ENCODE measurements at places on chromosomes 13 and 19.

GRCh38 chr19:872266-872951 lies 12.9 kb downstream of the CFD start:
- DNase-seq, result no peak

DNA sequence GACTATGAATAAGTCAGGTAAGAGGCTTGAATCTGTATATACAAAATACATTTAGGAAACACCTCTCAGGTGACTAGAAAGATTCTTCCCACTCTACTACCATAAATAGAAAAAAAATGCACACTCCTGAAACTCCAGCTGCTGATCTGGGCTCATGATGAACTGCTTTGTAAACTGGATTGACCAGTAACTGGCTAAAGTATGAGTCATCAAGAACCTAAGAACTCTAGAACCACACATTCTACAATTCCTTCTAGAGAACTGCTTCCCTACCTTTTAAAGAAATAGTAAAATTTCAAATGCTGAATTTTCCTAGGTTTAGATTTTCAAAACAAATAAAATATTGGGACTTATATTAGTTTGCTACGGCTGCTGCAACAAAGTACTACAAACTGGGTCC lies 55.2 kb downstream of the ELF1 start:
- DNase-seq, result peak; percentile 51

- no peak for DNase-seq
These were observed 1.9 kb downstream of the ISOC2 start for GRCh38 chr19:55459551-55459949.

- DNase-seq, result no peak
These were observed 13.6 kb upstream of the ICAM3 start for GRCh38 chr19:10352764-10353671.

DNA sequence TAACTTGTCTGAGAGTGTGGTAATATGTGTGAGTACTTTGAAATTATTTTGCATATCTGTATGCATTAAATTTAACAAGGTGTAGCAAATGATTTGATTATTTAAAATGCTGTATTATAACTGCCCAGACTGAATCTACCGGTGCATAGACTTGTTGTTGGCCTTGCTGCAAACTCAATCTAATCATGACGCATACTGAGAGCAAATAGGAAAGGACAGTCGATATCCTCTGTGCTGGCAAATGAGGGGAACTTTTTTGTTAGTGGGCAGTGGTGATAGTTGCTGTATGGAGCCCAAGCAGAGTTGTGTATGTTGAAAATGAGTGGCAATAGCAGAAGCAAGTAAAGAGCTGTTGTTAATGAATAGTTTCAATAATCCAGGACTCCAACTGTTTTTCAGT lies 127.4 kb downstream of the LMO7 start:
- no peak for DNase-seq

DNA sequence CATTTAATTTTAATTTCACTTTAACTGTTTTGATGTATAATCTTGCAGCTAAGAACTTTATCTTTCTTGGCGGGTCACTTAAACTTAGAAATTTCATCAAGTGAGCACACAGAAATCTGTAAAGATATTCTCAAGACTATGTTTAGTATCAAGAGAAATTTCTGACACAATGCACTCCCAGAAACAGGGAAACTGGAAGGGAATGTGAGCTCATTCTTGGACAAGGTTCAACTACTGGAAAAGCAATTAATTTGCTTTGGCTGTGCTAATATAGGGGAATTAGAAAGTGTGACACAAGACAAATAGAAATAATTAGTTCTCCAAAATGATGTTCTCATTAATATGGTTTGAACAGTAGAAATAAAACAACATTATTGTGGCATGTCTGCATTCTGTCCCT lies 402.3 kb downstream of the DACH1 start:
- DNase-seq, result no peak

DNA sequence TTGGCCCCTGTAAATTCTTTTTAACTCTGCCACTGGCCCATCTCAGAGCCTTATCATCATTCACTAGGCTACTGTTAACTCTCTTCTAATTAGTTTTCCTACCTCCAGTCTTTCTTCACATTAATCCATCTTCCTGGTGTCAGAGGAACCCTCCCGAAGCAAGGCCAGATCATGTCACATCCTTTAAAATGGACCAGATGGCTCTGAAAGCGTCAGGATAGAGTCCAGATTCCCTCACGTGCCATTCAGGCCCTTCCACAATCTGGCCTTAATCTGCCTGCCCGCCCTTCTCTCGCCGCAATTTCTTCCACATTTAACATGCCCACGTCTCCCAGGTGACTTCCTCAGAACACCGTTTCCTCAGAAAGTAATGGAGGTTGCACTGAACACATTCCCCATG lies 86.5 kb downstream of the RFC3 start:
- no peak for DNase-seq

DNA sequence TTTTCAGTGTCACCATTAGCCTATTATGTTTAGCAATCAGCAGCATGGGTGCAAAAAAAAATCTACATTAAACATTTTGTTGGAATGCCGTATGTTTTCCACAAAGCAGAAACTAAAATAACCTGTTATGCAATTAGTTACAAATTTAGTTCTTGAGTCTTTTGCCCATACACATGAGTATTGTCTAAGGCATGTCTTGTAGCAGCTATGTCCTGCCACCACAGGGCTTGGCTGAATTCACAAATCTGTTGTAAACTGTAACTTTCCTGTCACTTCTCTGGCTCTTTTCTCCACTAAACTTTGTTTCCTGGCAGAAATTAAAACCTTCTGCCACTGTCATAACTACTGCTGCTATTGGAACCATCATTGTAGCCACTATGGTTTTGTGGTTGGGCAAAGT lies 277.9 kb upstream of the SPRY2 start:
- DNase-seq, result no peak

- DNase-seq, result no peak
These were observed 84.8 kb downstream of the DCT start for GRCh38 chr13:94394723-94395122.

DNA sequence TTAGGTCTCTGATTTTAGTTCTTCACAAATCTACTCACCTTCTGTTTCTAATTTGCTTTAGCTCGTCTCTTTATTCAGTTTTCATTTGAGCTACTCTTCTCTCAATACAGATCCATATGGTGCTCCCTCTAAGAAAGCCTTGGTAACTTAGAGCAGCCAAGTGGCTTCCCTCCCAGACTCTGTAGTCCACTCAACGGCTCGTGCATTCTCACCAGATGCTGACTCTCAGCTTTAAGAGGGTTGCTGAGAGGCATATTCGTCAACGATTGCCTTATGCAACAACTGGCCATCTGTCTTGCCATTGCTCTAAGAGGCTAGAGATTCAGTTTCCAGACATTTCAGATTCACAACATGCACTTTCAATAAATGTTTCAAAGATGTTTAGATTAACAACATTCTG lies 785.8 kb upstream of the SLC10A2 start:
- no peak for DNase-seq

DNA sequence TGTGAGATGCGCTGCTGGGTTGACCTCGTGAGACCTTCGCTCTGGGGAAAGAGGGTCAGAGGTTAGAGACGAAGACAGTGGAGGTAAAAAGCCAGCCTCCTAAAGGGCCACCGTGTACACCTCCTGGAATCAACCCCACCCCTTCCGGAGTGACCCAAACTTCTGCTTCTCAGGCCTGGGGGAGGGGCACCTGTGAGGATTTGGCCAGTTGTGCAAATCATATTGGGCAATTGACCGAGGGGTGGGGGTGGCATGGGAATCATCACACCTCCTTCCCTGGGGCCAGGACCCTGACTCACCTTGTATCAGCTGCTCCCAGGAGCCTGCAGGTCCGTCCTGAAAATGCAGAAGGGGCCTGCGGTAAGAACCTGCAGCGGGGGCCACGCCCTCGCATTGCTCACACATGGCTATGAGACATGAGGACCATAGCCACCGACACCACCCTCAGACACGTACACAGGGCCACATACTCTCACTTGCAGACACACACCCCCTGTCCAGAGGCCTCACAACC lies 2.8 kb downstream of the TNFSF14 start:
- no peak for DNase-seq

- no peak for DNase-seq
These were observed 98.0 kb downstream of the EDNRB start for GRCh38 chr13:77820431-77821149.

DNA sequence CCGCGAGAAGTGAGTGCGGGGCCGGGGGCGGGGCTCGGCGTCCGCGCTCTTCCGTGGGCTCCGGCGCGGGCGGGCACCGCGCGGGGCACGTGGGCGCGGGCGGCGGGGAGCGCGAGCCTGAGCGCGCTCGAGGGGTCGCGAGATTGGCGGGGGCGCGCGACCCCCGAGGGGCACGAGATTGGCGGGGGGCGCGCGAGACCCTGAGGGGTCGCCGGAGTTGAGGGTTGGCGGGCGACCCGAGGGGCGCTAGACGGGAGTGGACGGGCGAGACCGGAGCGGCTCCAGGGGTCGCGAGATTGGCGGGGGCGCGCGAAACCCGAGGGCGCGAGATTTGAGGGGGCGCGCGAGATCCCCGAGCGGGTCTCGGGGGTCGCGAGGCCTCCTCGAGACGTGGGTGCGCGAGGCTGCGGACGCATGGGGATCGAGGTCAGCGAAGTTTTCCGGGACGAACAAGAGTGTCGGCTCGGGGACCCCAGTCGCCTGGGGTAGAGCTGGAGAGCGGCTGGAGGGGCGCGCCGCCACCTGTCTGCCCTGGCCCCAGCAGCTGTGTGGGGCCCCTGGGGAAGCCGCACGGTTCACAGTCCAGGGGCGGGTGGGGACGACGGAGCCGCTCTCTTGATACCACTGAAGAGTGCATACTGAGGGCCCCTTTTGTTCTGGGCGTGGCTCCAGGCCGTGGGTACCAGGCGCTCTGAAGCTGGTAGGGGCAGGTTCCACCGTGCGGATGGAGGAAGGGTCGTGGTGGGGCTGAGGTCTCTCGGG lies 682 bp downstream of the SSBP4 start:
- DNase-seq, result no peak

- DNase-seq, result no peak
These were observed 1.1 kb downstream of the PDE4A start for GRCh38 chr19:10421240-10422045.

DNA sequence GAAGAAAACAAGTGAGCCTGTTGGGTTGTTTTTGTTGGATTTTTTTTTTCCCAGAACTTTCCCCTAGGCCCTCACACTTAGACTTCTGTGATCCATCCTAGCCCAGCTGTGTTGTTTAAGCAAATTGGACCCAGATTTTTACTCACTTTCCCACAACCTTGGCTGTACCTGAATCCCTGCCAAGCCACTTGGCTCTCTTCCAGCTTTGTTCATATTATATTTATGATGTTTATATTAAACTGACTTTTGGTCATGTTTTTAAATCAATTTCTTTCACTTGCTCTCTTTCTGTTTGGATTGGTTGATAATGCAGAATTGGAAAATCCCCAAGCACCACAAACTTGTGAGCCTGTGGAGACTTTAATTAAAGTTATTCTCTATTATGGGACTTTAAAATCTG lies 16.6 kb downstream of the OLFM4 start:
- DNase-seq, result no peak

- DNase-seq, result no peak
These were observed 49.2 kb upstream of the RGCC start for GRCh38 chr13:41408121-41408520.

DNA sequence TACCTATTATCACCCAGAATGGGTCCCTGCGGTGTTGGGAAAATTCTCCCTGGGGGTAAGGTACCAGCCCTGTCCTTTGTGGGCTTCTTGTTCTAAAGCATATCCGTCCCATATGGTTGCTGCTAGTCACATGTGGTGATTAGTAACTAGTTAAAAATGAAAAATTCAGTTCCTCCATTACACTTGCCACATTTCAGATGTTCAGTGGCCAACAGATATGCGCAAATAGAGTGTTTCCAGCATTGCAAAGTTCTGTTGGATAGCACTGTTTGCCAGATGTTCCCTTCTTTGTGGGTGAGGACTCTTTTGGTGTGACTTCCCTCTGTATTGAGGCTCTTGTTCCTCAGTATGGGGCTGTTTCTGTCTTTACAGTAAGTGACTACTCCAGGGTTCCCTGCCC lies 3.8 kb downstream of the CNOT3 start:
- DNase-seq, result no peak
